ENCODE measurements at places on chromosomes 5 and 9.
A peak's percentile ranks its signal among the peaks of the same experiment; 100 is the strongest.

- no peak for DNase-seq
Observed at GRCh38 chr9:91197232-91198181, 164.2 kb downstream of the AUH start.

DNA sequence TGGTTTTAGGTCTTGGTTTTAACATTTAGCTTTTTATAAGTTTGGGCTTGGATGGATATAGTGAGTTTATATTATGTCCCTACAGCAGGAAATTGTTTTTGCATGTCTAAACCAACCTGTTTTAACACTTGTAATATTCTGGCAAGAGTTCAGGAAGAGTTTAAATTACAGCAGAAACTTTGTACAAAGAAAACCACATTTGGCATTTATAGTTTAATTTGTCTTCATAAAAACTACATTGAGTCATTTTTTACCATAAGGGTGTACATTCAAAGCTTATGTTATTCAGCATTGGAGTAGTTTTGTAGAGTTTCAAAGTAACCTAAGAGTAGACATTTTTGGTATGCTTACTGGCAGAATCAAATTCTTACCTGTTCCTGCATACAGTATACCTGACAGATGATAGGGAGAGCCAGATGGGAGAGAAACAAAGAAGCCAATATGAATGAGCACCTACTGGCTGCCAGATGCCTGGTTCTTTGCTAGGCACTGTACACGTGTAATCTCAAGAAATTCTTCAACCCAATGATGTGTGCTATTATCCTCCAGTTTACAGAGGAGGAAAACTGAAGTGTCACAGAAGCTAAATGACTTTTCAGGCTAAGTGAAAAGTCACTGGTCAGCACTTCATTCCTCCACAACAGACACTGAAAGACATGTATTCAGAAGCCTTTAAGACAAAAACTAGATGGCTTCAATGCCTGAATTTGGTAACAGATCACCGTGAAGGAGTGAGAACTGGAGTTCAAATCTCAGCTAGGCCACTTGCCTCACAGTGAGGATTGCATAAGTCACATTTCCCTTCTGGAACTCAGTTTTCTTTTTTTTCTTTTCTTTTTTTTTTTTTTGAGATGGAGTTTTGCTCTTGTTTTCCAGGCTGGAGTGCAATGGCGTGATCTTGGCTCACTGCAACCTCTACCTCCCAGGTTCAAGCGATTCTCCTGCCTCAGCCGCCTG lies 25.9 kb upstream of the ECM2 start:
- DNase-seq, result no peak

DNA sequence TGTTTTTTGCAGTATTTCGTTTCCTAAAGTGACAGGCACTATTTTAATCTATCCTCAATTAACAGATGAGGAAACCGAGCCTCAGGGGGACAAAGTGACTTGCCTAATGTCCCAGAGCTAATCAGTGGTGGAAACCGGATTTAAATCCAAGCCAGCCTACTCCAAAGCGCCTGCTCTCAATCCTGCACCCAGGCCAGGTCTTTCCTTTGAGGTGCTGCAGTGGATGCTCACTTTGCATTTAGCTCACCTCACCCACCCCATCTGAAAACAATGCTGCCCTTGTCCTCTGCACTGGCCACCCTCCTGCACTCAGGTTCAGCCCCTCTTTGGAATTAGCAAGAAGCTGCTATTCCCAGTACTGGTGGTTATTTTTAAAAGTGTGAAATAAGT lies 16.0 kb downstream of the ANGPTL2 start:
- no peak for DNase-seq

GRCh38 chr5:178387061-178387855 lies 154.7 kb upstream of the PHYKPL start:
- DNase-seq, result no peak

- no peak for DNase-seq
Observed at GRCh38 chr5:41978676-41979075, 53.6 kb downstream of the FBXO4 start.

GRCh38 chr5:120512068-120512467 lies 48.0 kb downstream of the PRR16 start:
- DNase-seq, result no peak

DNA sequence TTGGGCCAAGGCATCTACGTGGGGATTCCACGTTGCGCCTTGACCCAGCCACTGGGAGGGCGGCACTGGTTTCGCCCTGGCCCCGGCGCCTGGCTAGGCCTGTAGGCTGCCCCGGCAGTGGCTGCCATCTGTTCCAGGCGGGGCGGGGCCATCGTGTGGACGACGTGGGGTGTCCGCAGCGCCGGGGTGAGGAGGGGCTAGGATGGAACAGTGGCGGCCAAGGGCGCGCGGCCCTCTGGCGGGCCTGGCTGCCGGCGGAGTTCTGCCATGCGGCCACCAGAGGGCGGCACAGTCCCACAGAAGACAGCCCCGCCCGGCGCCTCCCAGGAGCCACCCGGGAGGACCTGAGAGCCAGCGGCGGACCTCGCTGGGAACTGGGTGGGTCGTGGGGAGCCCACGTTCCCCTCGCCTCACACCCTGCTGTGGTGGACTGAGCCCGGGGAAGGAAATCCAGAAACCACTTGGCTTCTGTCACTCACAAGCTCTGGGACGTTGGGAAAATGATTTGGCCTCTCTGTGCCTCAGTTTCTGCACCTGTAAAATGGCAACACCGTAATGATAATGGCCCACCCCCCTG lies 22.6 kb upstream of the RAPGEF1 start:
- peak; percentile 71 for DNase-seq

DNA sequence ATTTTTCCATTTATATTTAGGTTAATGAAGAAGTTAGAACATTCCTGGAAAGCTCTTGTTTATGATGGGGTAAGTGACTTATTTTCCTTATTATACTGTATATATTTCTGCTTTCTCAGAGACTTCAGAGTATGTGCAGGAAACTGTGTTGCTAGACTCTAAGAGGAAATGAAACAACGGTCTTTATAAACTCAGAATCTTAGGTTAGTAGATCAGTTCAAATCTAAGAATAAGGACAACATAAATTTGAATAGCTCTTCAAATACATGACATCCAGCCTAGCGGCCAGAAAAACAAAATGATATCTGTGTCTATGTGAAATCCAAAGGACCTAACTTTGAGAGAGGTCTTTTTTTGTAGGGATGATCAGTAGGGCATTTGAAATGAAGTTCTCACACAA lies 94.3 kb downstream of the PRKACG start:
- no peak for DNase-seq

GRCh38 chr9:90900130-90900529 lies 98.5 kb downstream of the SYK start:
- no peak for DNase-seq

DNA sequence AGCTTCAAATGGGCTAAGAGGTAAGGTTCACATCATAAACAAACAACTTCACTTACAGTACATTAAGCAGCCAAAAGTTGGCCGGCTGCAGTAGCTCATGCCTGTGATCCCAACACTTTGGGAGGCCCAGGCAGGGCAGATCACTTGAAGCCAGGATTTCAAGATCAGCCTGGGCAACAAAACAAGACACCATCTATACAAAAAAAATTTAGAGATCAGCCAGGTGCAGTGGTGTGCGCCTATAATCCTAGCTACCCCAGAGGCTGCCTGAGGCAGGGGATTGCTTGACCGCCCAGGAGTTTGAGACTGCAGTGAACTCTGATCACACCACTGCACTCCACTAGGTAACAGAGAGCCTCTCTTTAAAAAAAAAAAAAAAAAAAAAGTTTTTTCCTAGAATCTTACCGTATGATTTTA lies 16.9 kb downstream of the UBTD2 start:
- DNase-seq, result no peak

DNA sequence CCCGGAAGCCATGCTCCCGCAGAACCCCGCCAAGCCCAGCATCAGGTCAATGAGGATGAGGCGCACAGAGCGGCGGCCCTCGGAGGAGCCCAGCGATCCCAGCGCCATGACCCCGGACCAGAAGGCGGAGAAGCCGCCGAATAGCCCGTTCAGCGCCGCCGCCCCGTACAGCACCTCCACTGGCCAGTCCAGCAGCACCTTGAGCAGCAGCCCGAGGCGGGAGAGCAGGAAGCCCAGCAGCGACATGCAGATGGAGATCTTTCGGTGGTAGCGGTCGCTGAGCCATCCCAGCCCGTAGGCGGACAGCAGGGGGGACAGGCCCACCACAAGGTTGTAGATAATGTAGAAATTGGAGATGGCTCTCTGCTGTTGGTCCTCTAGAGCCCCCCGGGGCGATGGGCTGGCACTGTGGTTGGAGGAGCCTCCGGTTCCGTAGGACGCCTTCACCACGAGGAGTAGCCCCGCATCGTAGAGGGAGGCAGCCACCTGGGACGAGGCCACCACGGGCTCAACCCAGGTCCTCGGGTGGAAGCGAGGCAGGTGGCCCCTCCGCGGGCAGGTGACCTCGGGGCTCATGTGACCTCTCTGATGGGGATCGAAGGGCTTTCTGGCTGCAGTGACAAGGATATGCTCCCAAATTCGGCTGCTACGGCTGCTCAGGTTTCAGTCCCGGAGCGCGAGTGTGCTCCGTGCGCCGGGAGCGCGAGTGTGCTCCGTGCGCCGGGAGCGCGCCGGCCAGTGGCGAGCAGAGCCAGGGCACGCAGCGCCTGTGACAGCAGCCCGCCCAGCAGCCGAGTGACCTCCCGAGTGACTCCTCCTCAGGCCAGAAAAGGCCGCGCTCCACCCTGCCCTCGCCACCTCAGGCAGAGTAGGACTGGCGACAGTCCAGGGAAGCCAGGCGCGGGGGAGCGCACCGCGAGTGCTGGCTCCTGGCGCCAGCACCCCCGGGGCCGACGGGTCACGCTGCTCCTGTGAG lies at the start of gene SLC46A2:
SLC46A2 (minus strand) TSS at position 771 of the 976 bp plus-strand sequence; CDS start at position 576, 195 bp downstream.
- DNase-seq, result no peak

GRCh38 chr5:176497852-176498251 lies 39.4 kb downstream of the RNF44 start:
- DNase-seq, result no peak

DNA sequence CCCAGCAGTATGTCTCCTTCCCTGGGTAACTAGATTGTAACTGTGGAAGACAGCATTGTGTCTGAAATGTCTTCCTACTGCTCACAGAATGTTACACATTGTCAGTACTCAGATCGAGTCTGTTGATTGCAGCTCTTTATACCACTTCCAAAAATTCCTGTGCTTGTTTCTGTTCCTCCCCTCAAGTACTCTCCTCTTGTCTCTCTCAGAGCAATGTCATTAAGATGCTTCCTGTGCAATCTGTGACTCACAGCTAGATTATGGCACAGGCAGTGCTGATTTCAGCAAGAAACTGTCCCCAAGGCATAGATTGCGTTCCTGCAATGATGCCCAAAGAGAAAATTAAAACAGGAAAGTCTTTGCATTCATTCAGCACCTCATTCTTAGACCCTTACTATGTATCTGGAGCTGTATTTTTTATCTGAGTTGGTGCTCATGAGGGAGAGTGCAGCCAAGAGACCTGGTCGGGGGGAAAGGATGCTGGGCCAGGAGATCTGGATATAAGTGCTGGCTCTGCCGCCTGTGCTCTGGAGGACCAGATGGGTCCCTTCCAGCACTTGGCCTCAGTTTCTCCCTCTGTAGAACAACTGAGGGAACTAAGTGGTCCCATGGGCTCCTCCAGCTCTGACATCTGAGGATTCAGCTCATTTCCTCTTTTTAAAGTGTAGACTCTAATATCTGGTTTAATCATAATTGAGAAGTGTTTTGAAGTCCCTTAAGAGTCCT lies 40.8 kb upstream of the GNPDA1 start:
- DNase-seq, result no peak

- no peak for DNase-seq
Observed at GRCh38 chr5:29587832-29588231, 1605.7 kb upstream of the CDH6 start.

- DNase-seq, result no peak
Observed at GRCh38 chr9:126156898-126157297, 169.7 kb upstream of the MVB12B start.

DNA sequence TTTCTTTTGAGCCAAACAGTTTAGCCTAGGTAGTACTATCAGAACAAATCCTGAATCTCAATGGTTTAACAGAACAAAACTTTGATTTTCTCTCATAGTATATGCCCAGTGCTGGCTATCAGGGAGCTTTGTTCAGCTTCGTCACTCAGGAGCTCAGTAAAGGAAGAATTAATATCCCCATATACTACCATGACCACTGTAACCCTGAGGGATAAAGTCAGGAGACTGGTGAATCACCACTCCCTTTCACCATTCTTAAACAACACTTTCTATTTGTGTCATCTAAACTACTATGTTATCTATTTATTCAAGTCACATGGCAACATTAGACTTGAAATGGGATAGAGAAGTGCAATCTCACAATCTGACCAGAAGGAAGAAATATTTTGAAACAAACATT lies 522.6 kb upstream of the COX7C start:
- no peak for DNase-seq

DNA sequence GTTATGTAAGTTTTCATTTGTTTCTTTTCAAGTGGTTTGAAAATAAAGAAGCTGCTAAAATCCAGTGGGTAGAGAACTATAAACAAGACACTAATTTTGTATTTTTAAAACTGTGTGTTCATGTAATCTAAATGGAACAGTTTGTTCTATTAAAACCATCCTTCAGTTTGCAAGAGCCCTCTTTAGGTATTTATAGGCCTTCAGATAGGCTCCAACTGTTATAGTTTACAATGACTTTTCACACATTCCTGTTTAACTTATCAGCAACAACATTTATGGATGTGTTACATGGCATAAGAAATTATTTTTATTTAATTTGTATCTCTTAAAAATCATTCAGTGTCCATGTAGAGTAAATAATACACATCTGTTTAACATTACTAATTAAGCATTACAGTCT lies 126.7 kb upstream of the SLCO6A1 start:
- no peak for DNase-seq

GRCh38 chr9:127858041-127858512 lies 3.6 kb upstream of the ENG start:
- no peak for DNase-seq

GRCh38 chr9:37989701-37990100 lies 79.3 kb downstream of the SHB start:
- DNase-seq, result no peak

- DNase-seq, result no peak
Observed at GRCh38 chr9:131442351-131442750, 48.5 kb downstream of the PRRC2B start.

DNA sequence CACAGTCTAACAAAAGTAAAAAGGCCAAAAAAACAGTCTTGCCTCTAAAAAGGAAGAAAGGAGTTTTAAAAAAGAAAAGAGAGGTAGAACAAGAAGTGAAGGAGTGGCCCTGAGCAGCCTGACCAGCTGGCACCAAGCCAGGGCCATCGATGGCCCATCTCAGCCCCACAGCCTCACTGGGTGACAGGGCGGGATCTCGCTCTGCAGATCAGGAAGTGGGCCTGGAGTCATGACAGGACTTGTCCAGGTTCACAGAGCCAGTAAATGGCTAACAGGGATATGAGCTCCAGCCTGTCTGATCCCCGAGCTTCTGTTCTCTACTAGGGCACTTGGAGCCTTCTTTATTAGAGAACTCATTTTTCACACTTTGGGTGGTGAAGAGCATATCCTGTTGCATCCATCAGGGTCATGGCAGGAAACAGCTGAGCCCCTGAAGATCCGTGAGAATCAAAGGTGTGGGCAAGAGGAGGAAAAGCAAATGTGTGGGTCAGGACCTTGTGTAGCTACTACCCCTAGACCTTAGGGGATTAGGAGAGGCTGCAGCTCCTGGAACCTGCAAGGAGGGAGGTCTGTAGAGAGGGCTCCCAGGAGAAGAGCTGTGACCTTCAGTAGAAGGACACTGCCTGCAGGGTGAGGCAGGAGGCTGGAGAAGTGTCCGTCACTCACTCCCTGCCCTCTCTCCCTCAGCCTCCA lies 299.0 kb upstream of the MSX2 start:
- DNase-seq, result no peak

- DNase-seq, result no peak
Observed at GRCh38 chr5:123113136-123113535, 24.1 kb downstream of the PRDM6 start.
